ENCODE measurements at places on chromosomes 2 and 18. TPM values are rescaled to one million over a fixed set of nuclear protein-coding genes. Genes with fewer than 3 reads are reported as not detected.

GRCh38 chr2:174664084-174664759 lies 66.6 kb upstream of the WIPF1 start:
- H3K4me1 ChIP-seq = peaks cover 30% of the 10 kb centered on the region
- peak overlapping the region; percentile 50 for H3K27ac ChIP-seq
- no peak for DNase-seq
- H3K4me3 ChIP-seq = no peak overlapping the region
- no peaks in the 10 kb centered on the region for H3K27me3 ChIP-seq

DNA sequence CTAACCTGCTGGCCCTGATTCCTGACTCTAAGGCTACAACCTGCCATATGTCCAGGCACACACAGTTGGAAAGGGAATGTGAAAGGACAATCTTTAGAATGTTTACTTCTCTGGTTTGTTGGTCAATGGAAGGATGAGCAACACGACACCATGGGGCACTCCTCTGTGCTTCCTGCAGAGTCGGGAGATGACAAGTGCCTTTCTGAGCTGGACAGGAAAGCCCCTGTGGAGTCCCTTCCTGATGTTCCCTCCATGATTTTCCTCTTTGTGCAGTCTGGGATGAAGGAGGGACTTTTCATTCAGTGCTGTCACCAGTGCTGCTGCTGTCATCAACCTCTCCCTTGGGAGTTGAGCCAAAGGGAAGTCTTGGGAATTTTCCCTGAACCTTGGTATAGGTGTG lies 22.6 kb upstream of the SERPINB7 start:
- H3K27me3 ChIP-seq = no peaks in the 10 kb centered on the region
- no peak overlapping the region for H3K27ac ChIP-seq
- no peaks in the 10 kb centered on the region for H3K4me1 ChIP-seq
- DNase-seq = no peak
- no peak overlapping the region for H3K4me3 ChIP-seq

DNA sequence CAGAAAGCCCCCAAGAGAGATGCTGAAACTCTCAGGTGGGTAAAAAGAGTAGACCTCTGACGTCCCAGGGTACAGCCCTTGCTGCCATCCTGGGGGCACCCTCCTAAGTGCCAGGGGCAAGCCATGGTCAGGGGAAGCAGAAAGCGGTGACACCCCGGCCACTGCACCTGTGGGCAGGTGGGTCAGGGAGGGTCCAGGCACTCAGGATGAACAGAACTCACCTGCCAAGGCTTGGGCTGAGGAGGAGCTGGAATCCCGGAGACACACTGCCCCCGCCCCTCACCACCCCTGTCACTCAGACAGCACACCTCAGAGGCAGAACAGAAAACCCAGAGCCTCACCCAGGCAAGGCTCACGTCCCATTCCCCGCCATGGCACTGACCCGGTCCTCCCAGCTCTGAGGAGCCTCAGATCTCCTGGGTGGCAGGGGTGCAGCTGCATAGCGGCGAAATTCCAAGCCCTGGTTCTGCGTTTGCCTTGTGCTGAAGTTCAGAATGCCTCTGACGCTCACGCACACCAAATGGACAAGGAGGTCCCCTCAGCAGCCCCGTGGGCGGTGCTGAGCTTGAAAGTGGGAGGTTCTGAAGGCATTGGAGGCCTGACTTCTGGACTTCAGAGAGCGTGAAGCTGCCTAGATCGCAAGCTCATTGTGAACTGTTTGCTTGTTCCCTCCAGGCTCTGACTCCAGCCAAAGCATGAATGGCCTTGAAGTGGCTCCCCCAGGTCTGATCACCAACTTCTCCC lies 4.3 kb downstream of the GPR17 start:
- DNase-seq = no peak
- H3K27ac ChIP-seq = no peak overlapping the region
- no peaks in the 10 kb centered on the region for H3K36me3 ChIP-seq
- H3K4me3 ChIP-seq = no peak overlapping the region

DNA sequence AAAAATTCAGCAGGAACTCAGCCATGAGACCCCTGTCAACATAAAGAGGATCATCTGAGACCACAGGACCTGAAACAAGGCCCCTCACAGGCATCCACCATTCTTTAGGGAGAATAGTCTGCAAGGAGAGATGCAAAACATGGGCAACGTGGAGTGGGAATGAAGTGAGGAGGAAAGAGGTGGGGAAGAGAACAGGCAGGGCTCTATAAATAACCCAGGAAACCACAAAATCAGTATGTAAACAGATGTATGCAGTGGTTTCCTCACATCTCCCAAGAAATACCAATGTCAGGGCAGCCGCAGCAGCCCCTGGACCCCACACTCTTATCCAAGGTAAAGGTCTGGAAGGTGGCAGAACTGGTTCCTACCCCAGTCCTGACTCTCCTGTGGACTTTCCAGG lies 168.5 kb downstream of the EN1 start:
- no peaks in the 10 kb centered on the region for H3K36me3 ChIP-seq
- DNase-seq = no peak
- H3K27ac ChIP-seq = no peak overlapping the region
- H3K27me3 ChIP-seq = peaks cover 40% of the 10 kb centered on the region
- H3K4me1 ChIP-seq = no peaks in the 10 kb centered on the region

MC2R gene
- total RNA-seq = not detected

CSRNP3 gene
- 18.4 TPM for total RNA-seq

COL4A3 gene
- total RNA-seq = 0.19 TPM

SCN9A gene
- 8.3 TPM for total RNA-seq

RNF149 gene
- total RNA-seq = 57.3 TPM

All from type B pancreatic cell (in vitro differentiated cells).